ENCODE measurements at places on chromosomes 4 and X.

DNA sequence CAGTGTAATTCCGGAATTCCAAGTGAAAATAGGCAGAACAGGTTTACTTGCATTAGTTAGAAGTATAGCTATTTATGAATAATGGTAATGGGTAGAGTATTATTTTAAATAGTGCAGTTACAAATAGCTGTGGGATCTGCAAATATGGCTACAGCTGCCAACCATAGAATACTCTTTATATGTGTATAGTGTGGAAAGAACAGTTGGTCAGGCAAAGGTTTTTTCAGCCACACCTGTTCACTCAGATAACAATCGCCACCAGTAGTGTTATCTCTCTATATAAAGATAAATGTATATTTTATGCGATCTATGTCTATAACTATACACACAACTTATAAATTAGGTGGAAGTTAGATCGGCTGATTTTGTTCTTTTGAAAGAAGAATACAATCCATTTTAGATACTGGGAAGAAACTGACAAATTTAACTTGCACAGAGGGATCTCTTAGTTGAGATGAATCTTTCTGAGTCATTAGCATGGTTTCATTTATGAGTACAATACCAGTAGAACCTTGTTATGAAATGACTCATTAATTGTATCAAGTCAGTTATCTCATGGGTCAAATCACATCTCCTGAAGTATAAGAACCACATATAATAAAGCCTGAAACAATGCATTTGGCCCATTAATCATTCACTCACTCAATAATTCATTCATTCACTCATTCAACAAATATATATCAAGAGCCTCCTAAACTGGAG, 100.9 kb upstream of the NR3C2 start:
- DNase-seq, result no peak

DNA sequence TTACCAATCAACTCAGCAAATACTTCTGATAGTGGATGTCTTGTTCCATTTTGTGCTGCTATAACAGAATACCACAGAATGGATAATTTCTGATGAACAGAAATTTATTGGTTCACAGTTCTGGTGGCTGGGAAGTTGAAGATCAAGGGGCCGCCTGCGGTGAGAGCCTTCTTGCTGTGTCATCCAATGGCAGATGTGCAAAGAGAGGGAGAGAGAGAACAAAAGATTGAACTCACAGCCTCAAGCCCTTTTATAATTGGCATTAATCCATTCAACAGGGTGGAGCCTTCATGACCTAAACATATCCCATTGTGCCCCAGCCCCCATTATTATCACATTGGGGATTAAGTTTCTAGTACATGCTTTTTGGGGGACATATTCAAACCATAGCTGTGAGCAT, 86.1 kb downstream of the ADGRG4 start:
- DNase-seq, result peak; percentile 21

- DNase-seq, result no peak
Observed at GRCh38 chrX:109936114-109936513, 66.8 kb upstream of the TMEM164 start.

DNA sequence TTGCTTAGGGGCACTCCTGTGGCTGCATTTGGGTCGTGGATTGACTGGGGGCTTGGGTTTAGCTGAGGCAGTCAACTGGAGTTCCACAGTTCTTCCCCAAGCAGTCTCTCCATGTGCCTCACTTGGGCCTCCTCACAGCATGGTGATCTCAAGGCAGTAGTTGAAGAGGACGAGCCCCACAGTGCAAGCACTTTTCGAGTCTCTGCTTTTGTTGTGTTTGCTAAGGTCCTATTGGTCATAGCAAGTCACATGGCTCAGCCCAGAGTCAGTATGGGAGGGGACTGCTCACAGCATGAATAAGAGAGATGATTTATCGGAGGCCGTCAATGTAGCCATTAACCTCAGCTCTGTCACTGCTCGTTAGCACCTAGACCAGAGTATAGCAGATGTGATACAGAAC, 29.7 kb downstream of the BMX start:
- peak; percentile 2 for DNase-seq

GRCh38 chr4:148954011-148954749, 512.0 kb upstream of the NR3C2 start:
- no peak for DNase-seq

DNA sequence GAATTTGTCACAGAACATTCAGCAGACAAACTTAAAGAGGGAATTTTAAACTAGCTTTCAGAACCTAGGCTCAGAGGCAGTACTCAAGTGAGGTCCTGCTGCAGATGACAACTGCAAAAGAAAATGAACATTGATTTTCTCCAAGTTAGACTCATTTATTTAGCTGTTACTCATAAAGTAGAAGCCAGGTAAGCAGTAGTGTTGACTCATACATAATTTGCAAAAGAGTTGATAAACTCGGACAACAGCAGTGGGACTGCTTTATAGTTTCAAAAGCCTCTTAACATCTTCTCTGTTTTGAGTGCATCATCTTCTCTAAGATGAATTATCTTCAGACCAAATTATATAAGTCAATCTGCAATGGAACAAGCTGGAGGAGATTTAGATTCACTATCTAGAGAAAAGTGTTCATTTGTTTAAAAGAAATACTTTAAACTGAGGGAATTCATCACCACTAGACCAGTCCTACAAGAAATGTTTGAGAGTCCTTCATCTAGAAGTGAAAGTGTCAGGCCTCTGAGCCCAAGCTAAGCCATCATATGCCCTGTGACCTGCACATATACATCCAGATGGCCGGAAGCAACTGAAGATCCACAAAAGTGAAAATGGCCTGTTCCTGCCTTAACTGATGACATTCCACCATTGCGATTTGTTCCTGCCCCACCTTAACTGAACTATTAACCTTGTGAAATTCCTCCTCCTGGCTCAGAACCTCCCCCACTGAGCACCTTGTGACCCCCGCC, 49.5 kb downstream of the COQ2 start:
- no peak for DNase-seq

- no peak for DNase-seq
Observed at GRCh38 chr4:119025420-119025819, 110.2 kb upstream of the MYOZ2 start.

DNA sequence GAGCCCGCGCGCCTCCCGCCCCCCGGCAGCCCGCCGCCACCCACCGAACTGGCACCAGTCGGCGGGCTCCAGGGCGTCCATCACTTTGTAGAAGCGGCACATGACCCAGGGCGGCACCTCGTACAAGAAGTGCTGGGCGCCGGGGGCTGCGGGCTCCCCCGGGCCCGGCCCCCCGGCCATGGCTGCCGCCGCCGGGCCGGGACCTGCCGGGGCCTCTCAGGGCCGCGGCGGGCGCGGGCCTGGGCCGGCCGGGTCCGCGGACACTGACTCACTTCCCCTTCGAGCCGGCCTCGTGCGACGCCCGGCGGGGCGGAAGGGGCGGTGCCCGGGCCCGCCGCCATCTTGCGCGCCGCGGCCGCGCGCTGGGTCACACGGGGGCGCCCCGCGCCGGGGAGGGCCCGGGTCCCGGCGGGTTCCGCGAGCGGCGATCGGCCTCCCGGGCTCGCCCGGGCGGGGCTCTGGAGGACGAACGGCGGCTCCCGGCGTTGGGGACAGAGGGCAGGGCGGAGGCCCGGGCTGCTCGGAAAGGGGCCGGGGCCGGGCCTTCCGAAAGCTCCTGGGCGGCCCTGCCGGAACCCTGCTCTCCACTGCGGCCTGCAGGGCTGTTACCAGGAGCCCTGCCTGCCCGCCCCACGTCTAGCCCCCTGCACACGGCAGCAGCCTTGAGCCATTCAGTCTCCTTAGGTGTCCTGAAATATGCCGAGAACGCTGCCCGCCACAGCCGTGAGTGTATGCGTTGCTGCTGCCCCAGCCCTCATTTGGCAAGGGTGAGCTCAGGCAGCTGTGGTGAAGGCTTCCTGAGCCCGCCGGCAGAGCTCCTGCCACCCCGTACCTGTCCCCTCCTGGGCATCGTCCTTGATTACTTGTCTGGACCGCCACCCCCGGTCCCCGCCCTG, at the start of gene IRAK1:
TSS of gene IRAK1 (minus strand) at position 270 of the 896 bp plus-strand sequence. CDS start at position 180, 90 bp downstream.
- DNase-seq, result peak; percentile 62

GRCh38 chr4:30295652-30296051, 424.5 kb upstream of the PCDH7 start:
- DNase-seq, result peak; percentile 0

DNA sequence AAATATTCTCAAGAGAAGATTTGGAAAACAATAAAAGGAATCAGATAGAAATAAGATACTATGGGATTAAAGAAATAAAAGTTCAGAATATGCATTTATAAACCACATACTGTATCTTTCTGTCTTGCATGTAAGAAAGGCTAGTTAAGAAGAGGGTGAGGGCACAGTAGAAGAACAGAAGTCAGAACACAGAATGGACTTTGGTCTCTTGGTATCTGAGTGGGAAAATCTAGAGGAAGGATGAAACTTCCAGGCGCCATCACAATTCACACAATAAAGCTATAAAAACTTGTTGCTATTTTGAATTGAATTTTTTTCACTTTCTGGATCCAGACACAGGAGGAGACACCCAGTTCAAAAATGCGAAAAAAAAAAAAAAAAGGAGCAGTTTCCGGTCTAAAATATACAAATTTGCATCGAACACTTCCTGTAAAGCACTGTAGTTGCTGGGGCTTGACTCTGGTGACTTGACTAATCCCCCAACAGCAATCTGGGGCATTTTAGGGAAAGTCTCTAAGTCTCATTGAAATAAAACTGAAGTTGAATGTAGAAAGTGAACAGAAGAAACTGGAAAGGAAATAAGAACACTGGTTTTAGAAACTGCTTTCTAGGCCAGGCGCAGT, 8.1 kb upstream of the NAAA start:
- DNase-seq, result no peak

GRCh38 chr4:75698162-75698962, 25.2 kb upstream of the G3BP2 start:
- no peak for DNase-seq

GRCh38 chr4:99815597-99816011, 1.0 kb upstream of the DAPP1 start:
- no peak for DNase-seq

GRCh38 chr4:145670422-145670821, 9.5 kb upstream of the C4orf51 start:
- no peak for DNase-seq

DNA sequence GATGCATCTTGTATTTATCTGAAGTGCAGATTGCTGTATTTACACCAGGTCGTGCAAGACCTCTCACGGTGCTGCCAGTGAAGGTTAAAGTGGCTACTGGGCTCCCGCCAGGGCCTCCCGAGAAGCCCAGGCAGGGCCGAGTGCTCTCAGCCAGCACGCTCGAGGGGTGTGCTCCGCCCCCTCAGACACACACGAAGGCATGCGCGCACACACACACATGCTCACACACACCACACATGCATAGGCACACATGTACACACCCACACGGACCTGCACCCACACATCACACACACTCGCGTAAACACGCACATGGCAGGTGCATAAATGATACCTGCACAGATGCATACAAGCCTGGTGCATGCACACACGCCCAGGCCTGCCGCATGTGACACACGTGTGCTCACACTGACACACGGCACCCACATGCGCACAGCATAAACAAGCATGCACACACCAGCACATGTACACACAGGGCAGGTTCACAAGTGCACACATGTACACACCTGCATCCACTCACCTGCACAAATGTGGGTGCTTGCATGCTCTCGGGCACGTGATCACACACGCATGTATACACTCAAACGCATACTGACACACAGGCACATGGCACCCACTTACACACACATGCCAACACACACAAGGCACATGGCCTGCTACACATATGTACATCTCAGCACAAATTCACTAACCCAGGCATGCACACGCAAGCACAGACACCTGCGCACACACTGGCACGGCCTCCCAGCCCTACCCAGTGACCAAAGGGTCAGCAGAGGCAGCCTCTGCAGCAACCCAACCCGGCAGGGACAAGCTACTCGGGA, 71.6 kb downstream of the FAM53A start:
- no peak for DNase-seq

GRCh38 chr4:6128221-6128850, 72.0 kb downstream of the JAKMIP1 start:
- DNase-seq, result no peak

GRCh38 chr4:25857403-25857802, 5.4 kb downstream of the SEL1L3 start:
- DNase-seq, result peak; percentile 6

GRCh38 chr4:14615671-14616070, 386.6 kb upstream of the CPEB2 start:
- no peak for DNase-seq

DNA sequence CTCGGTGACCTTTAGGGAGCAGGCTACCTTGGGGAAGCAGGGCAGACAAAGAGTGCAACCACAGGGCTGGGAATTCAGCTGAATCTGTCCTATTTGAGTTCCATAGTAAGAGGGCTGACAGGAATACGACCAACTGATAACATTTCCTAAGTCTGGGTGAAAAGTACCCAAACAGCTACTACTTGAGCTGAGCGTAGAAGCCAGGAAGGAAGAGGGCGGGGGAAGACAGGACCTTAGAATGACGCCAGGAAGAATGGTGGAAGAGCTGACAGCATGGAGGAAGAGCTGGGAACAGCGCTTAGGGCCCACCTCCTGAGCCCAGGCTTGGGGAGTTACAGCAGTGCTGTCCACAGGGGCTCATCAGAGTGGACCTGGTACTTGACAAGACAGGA, 14.4 kb downstream of the MECP2 start:
- no peak for DNase-seq

GRCh38 chr4:11488657-11489452, 60.2 kb upstream of the HS3ST1 start:
- no peak for DNase-seq

- no peak for DNase-seq
Observed at GRCh38 chr4:123583043-123583442, 186.4 kb downstream of the SPRY1 start.

DNA sequence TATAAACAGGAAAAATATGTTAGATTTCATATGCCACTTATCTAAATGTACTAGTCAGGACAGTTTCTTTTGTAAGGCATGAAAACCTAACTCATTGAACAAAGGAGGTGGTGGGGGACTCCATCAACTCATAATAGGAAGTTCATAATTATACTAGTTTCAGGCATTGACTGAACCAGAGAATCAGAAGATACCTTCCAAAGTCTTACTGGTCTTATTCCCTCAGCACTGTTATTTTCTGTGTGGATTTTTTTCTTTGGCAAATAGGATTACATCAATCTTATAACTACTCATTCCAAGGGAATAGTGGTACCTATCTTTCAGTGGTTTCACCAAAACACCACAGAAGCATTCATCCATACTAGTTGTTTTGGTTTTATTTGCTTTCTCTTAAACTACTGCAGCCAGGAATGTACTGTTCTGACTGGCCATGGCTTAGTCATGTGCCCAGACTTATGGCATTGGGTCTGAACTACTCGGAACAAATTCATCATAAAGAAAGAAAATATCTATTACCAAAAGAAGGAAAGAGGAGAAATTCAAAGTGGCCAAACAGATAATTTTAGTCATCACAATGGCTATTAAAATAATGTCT, 273.9 kb downstream of the ARAP2 start:
- DNase-seq, result no peak

DNA sequence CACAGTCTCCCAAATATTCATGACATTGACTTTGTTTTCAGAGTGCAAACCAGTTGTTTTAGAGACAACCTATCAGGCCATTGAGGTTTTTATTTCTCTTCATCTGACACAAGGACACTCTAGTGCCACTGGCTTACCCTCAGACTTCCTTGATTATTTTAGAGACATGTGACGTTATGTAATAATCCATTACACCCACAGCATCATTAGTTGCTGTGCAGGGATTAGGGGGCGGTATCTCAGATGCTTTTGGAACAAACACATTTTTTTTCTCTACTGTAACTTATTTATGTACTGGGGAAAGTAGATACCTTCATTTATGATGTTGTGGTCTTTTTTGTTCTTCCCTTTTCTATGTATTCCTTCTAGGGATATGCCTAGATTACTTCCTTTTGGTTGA, 2293.1 kb downstream of the PCDH7 start:
- DNase-seq, result no peak

- DNase-seq, result no peak
Observed at GRCh38 chr4:6368096-6368495, 98.4 kb downstream of the WFS1 start.
